ENCODE measurements at places on chromosomes 11 and 22.
A peak's percentile ranks its signal among the peaks of the same experiment; 100 is the strongest.

- no peaks in the 10 kb centered on the region for H3K27me3 ChIP-seq
- H3K4me1 ChIP-seq, result no peaks in the 10 kb centered on the region
- no peaks in the 10 kb centered on the region for H3K36me3 ChIP-seq
- H3K4me3 ChIP-seq, result no peak overlapping the region
Observed at GRCh38 chr11:116651737-116652237, 121.0 kb downstream of the BUD13 start.

GRCh38 chr22:39519681-39520225, 609 bp upstream of the ATF4 start:
- no peaks in the 10 kb centered on the region for H3K27me3 ChIP-seq
- peak overlapping the region; percentile 97 for H3K27ac ChIP-seq
- peaks cover 21% of the 10 kb centered on the region for H3K4me1 ChIP-seq
- peak overlapping the region; percentile 89 for H3K4me3 ChIP-seq
- DNase-seq, result no peak
- peaks cover 70% of the 10 kb centered on the region for H3K36me3 ChIP-seq

- no peaks in the 10 kb centered on the region for H3K27me3 ChIP-seq
- DNase-seq, result no peak
- H3K4me3 ChIP-seq, result no peak overlapping the region
Observed at GRCh38 chr11:86874304-86875056, 74.1 kb downstream of the PRSS23 start.

GRCh38 chr11:10900681-10901415, 43.0 kb upstream of the ZBED5 start:
- H3K27ac ChIP-seq, result no peak overlapping the region
- peaks cover 4% of the 10 kb centered on the region for H3K4me1 ChIP-seq
- no peak for DNase-seq
- H3K36me3 ChIP-seq, result no peaks in the 10 kb centered on the region
- no peaks in the 10 kb centered on the region for H3K27me3 ChIP-seq

DNA sequence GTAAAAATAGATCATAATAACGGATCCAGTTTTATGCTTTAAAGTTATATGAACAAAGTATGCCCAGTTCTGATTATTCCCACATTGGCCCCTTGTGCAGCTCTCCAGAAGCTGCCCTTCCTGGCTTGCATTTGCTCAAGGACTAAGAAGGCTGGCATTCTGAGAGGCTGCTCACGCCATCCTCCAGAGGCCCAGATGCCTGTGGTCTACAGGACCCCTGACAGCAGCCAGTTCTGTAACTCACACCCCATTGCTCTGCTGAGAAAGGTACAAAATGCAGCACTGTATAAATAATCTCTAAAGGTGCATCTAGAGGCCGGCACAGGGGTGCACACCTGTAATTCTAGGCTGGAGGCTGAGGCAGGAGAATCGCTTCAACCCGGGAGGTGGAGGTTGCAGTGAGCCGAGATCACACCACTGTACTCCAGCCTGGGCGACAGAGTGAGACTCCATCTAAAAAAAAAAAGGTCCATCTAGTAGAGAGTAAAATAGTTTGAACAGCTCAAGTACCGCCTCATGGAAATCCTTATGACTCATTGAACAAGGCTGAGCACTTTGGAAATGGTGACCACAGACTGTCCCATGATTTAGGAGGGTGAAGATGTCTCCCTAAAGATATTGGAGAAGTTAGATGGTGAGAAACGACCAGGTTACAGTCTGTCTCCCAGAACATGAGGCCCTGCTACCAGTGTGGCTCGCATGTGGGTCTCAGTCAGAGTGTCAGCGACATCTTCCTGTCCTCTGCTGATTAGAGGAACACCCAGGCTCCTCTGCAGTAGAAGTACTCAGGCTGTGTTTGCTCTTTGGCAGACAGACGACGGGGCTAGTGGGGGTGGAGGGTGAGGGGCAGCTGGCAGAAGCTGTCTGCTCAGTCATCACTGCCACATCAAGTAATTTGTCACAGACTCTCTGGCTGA, 56.3 kb downstream of the KREMEN1 start:
- no peak overlapping the region for H3K4me3 ChIP-seq
- H3K36me3 ChIP-seq, result peaks cover 86% of the 10 kb centered on the region
- no peak overlapping the region for H3K27ac ChIP-seq

DNA sequence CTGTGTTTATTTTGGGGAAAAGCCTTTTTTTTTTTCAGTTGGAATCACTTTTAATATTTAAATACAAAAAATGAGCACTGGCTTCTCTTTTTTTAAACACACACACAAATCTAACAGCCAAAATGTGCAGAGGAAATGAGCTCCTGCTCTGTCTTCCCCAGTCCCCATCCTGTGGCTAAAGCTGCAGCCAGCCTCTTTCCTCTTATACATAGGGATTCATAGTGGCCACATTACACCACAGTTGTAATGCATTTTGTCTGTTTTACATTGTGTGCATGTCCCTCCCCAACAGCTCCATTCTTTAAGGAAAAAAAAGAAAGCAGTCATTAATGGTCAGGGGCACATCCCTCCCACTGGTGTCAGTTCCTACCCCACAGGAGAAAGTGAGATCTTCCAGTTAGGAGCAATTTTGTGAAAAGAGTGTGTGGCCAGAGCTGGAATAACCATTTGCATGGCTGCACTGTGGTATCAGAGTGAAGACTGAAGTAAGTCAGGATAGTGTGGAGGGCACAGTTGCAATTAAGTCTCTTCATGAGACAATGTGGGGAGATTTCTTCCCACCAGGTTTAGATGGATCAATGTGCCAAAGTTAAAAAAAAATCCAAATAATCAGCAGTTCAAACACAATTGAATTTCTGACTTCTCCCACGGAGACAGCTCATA, 220.6 kb downstream of the TMEM135 start:
- H3K4me3 ChIP-seq, result no peak overlapping the region
- no peaks in the 10 kb centered on the region for H3K27me3 ChIP-seq
- H3K27ac ChIP-seq, result peak overlapping the region; percentile 10
- H3K4me1 ChIP-seq, result peaks cover 4% of the 10 kb centered on the region
- DNase-seq, result no peak
- no peaks in the 10 kb centered on the region for H3K36me3 ChIP-seq

DNA sequence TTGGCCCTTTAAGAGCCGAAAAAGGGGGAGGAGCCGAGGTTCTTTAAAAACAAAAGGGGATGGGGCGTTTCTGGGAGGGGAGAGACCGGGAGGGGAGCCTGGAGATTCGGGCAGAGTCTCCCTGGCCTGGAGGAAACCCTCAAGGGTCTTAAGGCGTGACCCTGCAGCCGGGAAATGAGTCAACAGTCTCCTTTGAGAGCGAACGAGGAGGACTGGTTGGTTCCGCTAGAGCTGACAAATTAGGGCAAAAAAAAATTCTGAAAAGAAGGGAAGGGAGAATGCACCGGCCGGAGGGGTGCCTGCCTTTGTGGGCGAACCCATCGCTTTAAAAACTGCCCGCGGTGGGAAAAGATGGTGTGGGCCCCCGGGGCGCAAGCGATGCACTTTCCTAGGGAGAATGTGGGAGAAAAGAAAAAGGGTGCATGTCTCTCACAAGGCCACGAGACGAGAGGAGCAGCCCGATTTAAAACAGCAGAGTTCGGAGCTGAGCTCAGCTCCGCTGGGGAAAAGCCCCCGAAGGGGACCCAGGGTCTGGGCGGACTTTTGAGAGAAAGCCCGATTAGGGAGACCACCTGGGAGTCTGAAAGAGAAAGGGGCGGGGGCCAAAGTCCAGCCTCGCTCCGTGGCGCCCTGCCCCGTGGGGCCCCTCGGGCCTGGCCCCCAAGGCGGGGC, 874 bp downstream of the ZFTA start:
- H3K36me3 ChIP-seq, result peaks cover 6% of the 10 kb centered on the region
- DNase-seq, result peak; percentile 89
- peak overlapping the region; percentile 92 for H3K4me3 ChIP-seq
- H3K4me1 ChIP-seq, result peaks cover 32% of the 10 kb centered on the region
- H3K27me3 ChIP-seq, result no peaks in the 10 kb centered on the region
- peak overlapping the region; percentile 97 for H3K27ac ChIP-seq

DNA sequence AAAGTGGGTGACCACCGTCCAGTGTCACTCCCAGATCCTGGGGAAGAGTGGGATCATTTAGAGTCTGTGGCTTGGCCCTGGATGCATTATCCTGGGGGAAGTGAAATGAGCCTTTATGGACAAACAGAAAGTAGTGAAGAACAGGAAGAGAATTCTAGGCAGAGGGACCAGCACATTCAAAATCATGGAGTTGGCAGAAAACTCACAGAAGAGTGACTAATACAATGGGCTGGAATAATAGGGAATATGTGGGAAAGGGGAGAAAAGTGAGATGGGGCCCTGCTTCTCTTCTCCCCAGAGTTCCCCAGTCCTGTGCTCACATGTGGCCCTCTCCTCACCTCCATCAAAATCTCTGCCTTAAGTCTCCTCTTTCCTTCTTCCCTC, 84.3 kb downstream of the CCDC81 start:
- no peaks in the 10 kb centered on the region for H3K27me3 ChIP-seq
- peaks cover 15% of the 10 kb centered on the region for H3K4me1 ChIP-seq
- H3K36me3 ChIP-seq, result peaks cover 9% of the 10 kb centered on the region
- no peak for DNase-seq
- H3K27ac ChIP-seq, result no peak overlapping the region
- H3K4me3 ChIP-seq, result no peak overlapping the region

- peaks cover 13% of the 10 kb centered on the region for H3K4me1 ChIP-seq
- H3K4me3 ChIP-seq, result peak overlapping the region; percentile 66
- peaks cover 38% of the 10 kb centered on the region for H3K36me3 ChIP-seq
- no peak overlapping the region for H3K27ac ChIP-seq
Observed at GRCh38 chr22:21643533-21644357, 1.6 kb downstream of the SDF2L1 start.

DNA sequence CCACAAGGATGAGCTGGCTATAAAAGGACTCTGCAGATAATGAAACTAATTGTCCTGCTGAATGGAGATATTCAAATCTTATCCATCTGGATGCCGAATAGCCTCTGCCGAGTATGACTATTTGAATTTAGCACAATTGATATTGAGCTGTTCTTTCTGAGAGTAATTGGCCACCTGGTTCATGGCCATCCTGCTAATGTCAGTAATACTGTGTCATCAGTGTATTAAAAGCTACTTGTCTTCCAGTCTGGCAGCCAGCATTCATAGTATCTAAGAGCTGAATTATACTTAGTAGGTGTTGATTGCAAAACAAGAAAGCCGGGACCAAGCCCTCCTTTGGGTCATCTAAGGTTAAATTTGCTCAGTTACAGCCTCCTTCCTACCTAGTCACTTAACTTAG, 310.7 kb upstream of the NCAM1 start:
- no peak for DNase-seq
- no peaks in the 10 kb centered on the region for H3K36me3 ChIP-seq
- no peak overlapping the region for H3K27ac ChIP-seq
- H3K4me1 ChIP-seq, result no peaks in the 10 kb centered on the region

- no peak overlapping the region for H3K27ac ChIP-seq
- peaks cover 21% of the 10 kb centered on the region for H3K4me1 ChIP-seq
- peaks cover 36% of the 10 kb centered on the region for H3K27me3 ChIP-seq
- peak overlapping the region; percentile 49 for H3K4me3 ChIP-seq
- DNase-seq, result no peak
Observed at GRCh38 chr11:64037027-64037634, 1.4 kb downstream of the FLRT1 start.

DNA sequence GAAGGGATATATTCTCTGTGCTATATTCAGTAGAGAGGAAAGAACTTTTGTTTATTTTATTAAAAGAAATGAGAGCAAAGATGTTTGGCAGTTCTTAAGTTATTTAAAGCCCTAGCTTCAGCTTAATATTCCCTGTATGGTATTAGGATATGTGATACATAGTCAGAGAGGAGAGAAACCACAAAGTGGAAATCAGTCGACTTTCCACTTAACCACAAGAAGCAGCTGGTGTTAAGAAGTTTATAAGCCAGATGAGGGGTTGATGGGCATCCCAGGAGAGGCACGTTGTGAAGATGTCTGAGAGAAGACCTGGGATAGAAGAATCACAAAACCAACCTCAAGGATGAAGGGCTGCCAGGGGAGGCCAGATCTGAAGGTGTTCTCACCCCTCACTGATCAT, 23.3 kb upstream of the PHF21B start:
- no peaks in the 10 kb centered on the region for H3K4me1 ChIP-seq
- H3K27ac ChIP-seq, result no peak overlapping the region
- DNase-seq, result no peak
- no peak overlapping the region for H3K4me3 ChIP-seq
- H3K27me3 ChIP-seq, result peaks cover 11% of the 10 kb centered on the region

DNA sequence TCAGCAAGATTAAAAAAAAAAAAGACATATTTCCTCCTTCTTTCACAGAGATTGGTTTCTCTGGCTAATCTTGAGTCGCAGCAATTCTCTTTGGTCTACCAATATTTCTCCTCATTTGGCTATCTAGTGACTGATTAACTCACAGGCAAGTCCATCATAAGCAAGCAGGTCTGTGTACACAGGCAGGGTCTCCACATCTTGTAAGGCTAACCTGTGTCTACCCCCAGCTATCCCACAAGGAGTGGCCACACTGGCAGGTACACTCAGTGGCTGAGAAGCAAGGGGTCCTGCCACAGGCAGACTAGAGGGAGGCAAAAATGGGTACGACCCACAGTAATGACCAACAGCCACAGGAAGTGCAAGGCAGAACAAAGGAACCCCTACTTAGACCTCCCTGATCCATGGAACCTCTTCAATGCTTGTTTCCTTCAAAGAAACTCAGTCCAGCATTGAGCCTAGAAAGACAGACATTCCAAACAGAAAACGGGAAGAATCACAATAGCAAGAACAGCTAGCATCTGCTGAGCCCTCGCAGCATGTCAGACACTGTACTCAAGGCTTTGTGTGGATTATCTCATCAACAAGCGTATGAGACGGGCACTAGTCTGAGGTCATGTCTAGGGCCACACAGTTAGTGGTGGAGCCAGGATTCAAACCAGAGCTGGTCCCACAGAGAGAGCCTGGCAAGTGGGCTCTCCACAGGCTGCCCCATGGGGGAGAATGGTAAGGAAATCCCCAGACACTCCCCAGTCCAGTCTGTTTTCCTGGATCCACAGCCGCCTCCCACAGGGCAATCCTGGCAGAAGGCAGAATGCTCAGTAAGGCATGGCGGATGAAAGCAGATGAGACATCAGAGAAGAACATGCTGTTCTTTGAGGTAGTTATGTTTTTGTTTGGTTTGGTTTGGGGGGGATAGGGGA, 34.3 kb downstream of the PLEKHA7 start:
- H3K36me3 ChIP-seq, result no peaks in the 10 kb centered on the region
- no peak for DNase-seq
- no peaks in the 10 kb centered on the region for H3K27me3 ChIP-seq
- H3K27ac ChIP-seq, result no peak overlapping the region

GRCh38 chr11:60786811-60787567, 1.9 kb downstream of the MS4A10 start:
- no peak overlapping the region for H3K27ac ChIP-seq
- H3K36me3 ChIP-seq, result no peaks in the 10 kb centered on the region
- H3K4me3 ChIP-seq, result no peak overlapping the region
- no peaks in the 10 kb centered on the region for H3K27me3 ChIP-seq

Data from neuronal stem cell (in vitro differentiated cells).